ENCODE measurements at places on chromosomes 11 and 22.

DNA sequence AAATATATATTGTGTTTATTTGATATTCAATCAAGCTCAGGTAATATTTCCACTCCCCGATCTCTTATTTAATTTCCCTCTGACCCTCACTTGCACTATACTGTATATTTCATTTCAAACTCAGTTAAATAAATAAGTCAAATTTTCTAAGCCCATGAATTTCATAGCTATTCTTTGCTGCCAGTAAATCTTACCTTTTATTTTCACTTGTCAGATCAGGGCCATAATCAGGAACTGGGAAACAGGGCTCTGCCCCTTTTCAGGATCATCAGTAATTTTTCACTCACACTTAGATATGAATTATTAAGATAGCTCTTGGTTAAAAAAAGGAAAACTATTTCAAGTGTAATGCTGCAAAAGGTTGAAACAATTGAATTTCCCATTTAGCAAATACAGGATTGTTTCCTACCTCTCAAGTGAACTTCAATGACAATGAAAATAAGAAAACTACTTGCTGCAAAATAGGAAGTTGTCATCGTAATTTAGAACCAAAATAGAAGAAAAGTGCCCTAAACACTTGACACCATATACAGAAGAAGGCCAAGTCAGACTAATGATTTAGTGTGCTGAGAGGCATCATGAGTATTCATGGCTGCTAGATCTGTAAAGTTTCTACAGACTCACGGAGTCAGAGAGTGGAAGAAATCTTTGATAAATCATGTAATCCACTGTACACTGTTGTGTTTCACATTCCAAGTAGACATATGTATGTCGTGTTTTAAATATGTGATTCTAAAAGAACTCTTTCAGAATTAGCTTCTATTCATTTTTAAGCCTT is 316.8 kb upstream of the CNTN5 start:
- no peak for DNase-seq

GRCh38 chr11:118878163-118878563 is 5.5 kb upstream of the CXCR5 start:
- no peak for DNase-seq

- no peak for DNase-seq
Measured at GRCh38 chr11:36605221-36606216, 7.5 kb upstream of the RAG2 start.

DNA sequence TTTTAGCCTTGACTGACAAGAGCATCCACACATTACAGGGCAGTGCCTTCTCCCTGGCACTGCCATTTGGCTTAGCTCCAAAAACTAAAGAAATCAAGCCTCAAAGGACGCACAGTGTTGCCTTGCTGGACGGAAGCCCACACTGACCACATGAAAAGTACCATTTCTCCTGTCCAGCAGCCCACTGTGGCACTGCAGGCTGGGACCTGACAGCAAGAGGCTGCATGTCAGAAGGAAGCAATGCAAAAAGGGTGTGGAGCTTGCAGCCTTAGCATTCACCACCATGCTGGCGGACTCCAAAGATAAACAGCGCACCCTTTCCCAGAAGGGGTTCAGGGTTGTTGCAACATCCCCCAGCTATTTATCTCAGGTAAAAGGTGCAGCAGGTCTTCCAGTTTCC is 109.3 kb upstream of the BMAL1 start:
- DNase-seq, result no peak

DNA sequence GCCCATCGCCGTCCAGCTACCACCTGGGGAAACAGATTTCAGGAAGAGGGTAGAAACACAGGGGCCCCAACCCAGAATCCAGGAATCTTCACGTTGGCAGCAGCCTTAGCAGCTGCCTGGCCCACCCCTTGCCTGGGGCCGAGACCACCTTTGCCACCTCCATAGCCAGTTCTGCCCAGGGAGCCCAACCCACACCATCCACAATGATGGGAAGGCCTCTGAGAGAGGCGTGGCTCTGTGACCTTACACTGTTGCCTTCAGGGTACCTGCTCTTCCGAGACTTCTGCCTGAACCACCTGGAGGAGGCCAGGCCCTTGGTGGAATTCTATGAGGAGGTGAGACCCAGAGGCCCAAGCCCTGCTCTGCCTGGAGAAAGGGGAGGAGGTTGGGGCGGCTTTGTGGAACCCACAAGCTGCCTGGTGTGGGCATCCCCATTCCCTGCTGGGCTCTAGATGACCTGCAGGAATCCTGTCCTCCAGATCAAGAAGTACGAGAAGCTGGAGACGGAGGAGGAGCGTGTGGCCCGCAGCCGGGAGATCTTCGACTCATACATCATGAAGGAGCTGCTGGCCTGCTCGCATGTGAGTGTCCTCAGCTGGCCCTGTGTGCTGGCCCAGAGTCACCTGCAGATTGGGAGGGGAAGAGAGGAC is 10.0 kb upstream of the ANKRD13D start:
- no peak for DNase-seq

GRCh38 chr11:42951266-42951665 is 360.5 kb upstream of the API5 start:
- DNase-seq, result no peak

DNA sequence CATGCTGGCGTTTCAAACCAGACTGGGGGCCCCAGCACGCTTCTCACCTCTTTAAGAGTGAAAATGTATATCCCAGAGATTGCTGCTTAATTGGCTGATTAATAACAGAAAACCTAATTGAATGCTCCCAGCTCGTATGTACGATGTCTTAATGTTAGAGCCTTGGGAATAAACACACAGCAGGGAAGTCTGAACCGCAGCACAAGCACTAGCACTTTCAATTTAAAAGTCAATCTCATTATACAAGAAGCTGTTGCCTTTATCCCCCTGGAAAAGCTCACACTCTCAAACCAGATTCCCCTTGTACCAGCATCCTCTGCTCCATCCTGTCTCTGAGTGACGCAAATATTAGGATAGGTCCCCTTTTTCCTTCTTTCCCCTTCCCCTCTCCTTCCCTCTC is 449.1 kb downstream of the MN1 start:
- no peak for DNase-seq

DNA sequence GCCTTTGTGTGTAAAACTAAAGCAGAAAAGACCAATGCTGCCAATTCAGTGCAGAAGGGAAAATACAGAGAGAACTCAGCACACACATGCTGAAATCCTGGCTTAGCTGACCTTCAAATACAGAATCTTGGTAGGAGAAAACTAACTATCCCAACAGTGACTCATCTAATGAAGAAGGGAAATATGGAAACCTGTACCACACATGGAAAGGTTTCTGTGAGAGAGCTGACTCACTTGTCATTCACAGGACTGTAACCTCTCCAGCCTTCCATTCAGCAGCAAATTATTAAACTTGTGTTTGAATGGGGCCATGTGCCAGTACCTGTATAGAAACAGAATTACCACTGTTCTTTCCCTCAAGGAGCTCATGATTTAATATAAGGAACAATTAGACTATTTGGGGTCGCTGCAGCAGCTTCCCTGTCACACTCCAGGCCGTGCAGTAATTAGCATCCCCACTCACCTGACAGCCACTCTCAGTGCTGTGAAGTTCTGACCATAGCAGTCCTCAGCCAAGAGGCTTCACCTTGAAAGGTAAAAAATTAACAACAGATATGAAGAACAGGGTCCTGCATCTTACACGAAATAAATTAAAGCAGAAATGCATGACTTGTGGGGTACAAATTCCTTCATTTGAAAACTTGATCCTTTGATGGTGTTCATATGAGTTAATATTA is 53.9 kb downstream of the MSANTD4 start:
- DNase-seq, result no peak

DNA sequence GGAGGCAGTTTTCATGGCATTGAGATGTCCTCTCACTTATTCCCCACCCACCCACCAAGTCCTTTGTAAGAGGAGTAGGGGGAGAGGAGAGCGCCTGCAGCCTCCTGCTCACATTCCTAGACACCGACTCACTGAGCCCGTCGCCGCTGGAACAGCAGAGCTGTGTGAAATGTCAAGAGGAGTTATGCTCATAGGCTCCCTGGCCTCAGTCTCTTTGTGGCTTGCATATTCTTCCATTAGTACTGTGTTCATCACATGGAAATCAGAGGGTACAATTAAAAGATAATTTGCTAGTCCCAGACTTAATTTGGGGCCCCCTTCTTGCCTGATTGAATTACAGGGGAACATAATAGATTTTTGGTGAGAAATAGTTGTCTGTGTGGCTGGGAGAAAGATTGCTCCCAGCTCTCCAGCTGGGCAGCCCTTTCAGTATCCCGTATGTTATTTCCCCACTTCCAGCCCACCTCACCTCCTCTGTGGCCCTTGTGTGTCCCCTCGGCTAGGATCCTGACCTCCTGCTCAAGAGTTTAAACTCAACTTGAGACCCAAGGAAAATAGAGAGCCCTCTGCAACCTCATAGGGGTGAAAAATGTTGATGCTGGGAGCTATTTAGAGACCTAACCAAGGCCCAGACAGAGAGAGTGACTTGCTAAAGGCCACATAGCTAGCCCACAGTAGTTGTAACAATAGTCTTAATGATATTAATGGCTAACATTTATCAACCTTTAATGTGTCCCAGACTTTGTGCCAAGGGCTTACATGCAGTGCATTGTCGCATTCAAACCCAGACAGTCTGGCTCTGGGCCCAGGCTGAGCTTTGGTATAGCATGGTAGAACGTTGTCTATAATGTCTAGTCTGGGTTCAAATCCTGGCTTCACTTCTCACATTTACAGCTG is 32.2 kb downstream of the LIMK2 start:
- DNase-seq, result no peak

- DNase-seq, result no peak
Measured at GRCh38 chr11:61418136-61418535, 11.6 kb downstream of the CPSF7 start.

- DNase-seq, result no peak
Measured at GRCh38 chr11:26943636-26944035, 50.3 kb upstream of the FIBIN start.

DNA sequence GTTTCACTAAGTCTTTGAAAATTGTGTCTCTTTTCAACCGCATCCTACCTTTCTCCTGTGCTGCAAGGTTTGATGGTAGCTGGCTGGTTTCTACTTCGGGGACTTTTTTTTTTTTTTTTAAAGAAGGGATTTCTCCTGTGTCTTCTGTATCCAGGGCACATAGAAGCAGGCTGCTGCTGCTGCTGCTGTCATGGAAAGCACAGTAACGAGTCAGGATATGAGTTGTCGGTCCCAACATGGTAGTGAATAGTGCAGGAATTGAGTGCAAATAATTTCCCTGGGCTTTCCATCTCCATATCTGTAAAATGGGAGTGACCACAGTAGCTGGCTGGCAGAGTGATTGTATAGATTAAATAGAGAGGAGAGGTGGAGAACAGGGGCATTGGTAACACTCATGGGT is 118.3 kb upstream of the NAV2 start:
- DNase-seq, result no peak

- no peak for DNase-seq
Measured at GRCh38 chr11:126034039-126034932, 28.4 kb downstream of the CDON start.

DNA sequence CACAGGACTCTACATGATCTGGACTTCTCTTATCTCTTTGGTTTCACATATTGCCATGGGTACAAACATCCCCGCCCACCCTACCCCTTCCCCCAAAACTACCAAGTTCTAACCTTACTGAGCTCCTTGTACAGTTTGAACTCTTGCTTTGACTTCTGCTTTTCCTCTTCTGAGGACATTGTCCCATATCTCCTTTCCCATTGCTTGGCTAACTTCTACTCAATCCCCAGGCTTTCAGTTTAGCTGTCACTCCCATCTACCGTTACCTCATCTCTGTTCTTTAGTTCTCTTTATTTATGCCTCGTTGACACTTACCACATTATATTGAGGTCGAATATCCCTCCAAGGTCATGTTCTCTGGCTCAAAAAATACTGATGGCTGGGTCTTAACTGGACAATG is 393.5 kb upstream of the CADM1 start:
- no peak for DNase-seq

DNA sequence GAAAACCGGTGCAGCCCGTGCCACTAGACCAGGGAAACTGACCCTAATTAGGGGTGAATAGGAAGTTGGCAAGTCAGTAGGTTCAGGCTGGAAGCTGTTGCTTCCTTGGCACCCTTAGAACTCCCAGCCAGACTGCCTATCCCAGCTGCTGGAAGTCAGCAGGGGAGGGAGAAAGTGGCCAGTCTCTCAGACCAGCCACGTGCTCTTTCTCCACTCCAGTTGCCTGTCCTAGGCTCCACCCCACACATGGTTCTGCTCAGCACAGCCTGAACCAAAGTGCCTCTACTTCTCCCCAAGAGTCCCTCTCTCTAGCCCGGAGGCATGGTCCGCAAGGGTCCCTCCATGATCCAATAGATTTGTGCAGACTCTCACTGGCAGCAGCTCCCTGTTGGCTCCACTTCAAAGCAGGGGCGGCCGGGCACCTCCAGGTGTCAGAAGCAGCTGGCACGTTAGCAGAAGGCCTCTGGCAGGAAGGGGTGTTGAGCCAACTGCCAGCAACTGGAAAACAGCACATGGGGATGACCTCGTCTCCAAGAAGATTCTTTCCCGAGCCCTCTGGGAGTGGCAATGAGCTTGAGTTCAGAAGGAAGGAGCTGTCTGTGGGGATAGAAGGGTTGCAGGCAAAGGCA is 27.7 kb downstream of the ARFGAP2 start:
- DNase-seq, result no peak

DNA sequence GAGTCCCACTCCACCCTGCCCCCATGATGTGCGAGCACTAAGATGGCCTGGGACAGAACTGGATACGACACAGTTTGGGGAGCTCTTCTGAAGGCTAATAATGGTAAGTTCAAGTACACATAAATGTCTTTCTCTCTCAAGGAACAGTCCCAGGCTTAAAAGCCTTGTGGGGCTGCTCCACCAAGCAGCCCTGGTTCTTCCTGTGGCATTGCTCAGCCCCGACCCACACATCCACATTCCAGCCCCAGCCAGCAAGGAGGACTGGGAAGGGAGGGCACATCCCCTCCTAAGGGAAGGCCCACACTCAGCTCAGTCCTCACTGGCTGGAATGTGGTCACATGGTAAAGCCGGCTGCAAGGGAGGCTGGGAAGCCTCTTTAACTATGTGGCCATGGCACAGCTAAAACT is 13.3 kb upstream of the MB start:
- no peak for DNase-seq

GRCh38 chr11:78607696-78608095 is 33.0 kb upstream of the NARS2 start:
- DNase-seq, result no peak

GRCh38 chr11:65424205-65425104 is 1.9 kb downstream of the NEAT1 start:
- no peak for DNase-seq

- DNase-seq, result no peak
Measured at GRCh38 chr11:70647188-70648166, 249.1 kb downstream of the CTTN start.

DNA sequence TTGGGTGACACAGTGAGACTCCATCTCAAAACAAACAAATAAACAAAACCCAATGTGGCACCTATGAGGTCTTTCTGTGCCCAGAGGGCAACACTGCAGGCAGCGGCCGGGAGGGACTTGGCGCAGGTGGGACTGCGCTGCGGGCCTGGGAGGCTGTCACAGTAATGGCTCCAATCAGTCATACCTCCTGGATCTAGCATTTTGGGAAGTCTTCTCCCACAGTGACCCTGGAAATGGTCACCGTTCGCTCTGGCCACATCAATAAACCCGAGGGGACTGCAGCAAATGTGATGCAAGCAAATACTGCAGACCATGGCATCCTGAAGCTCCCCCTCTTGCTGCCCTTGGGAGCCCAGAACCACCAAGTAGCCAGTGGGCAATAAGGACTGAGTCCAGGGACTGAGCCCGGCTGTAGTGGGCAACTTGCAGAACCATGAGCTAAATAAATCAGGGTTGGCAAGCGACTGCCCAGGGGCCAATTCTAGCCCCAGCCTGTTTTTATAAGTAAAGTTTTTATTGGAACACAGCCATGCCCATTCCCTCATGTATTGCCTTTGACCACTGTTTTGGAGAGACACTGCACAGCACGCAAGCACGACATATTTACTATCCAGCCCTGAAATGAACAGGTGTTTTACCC is 15.4 kb downstream of the SHANK2 start:
- DNase-seq, result no peak
